Kidney (tissue), 22 donors: ENCODE measurements at places on chromosomes 3 and 15. TPM values are rescaled to one million over a fixed set of nuclear protein-coding genes. Genes with fewer than 3 reads are reported as not detected.

GRCh38 chr3:167870759-167871158 lies 135.2 kb downstream of the SERPINI1 start:
- no peak for DNase-seq

VGLL3 gene
- 4.2 TPM for total RNA-seq

STAC gene
- 6.2 TPM for total RNA-seq

GRCh38 chr3:195150181-195151118 lies 120.5 kb downstream of the XXYLT1 start:
- DNase-seq: peak; percentile 83

DNA sequence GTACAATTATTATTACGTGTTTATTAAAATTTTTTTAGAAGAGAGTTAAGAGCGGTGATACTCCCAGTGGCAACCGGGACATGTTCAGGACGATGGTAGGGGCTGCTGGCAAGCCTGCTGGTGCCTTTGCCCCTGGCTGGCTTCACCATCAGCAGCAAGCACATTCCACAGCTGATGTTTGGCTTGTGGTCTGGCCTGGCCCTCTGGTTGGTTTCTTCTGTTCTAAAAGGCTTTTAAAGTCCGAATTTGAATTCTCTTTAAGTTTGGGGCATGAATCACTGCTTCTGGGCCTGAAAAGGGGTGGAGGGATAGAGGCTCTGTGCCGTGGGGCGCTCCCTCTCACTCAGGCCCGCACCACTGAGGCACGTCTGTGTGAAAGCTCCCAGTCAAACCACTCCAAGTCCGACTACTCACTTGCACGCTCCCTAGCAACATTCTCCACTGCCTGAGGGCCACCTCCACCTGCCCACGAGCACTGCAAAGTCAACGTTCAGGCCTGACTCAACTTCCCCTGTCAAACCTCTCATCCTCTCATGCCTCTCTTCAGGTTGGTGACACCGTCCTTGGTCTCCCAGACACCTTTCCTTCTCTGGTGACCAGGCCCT lies 10.1 kb downstream of the ITGA11 start:
- DNase-seq: no peak
